ENCODE measurements at places on chromosomes 3 and 15.
A peak's percentile ranks its signal among the peaks of the same experiment; 100 is the strongest.

DNA sequence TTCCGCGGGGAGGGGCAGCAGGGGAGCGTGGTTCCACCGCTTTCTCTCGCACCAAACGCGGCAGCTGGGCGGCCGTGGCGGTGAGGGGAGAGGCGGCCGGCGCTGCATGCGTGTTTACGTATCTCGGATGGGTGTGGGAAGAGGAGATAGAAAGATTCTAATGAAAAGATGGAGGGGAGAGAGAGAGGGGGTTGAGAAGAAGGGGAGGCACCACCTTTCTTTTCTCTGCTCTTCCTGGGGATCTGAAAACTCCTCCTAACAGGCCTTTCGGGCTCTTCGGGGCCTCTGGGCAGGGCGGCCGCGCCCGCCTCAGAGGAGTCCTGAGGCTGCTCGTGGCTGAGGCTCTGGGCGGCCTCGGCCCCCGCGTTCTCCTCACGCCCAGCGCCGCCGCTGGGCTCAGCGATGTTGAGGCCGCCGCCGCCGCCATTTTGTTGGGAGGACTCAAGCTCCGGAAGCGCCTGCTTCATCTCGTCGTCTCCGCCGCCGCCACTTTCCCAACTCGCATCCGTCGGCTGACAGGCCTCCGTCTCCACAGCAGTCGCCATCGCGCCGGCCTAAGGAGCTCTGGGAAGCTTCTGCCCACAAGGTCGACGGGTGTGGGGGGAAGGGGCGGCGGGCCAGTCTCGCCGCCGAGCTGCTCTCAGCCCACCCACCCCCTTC, 473 bp downstream of the TASOR start:
- DNase-seq: peak; percentile 40

- DNase-seq: no peak
These were observed 68.1 kb downstream of the TRIM69 start for GRCh38 chr15:44804298-44805046.

DNA sequence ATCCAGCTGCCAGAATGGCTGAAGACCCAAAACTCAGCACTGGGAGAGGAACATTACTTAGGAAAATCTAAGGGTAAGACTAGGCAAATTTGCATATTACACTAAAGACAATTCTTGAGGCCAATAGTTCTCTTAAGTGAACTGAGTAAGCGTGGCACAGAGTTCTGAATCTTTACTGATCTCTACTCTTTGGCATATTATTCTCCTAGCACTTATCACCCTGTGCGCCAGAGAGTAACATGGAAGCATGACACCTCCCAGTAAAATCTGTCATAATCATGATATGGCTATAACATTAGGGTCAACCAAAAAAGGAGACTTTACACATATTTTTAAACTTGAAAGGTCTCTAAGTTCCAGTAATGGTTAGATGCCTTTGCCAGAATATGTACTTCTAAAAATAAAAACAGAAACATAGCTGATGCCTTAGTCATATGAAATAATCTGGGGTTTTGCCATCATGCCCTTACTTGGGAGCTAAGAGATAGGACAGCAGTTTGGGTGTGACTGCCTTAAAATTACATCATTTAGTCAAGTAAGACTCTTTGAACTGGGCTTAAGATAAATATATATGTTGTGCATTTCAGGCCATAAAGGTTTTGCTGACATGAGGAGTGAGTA, 290.5 kb downstream of the PLCL2 start:
- no peak for DNase-seq

GRCh38 chr3:185155678-185156077, 2.8 kb upstream of the C3orf70 start:
- DNase-seq: no peak

- DNase-seq: no peak
These were observed 601 bp downstream of the ACTL6A start for GRCh38 chr3:179563271-179563783.

- DNase-seq: no peak
These were observed 457.5 kb downstream of the EDEM1 start for GRCh38 chr3:5644773-5645670.

GRCh38 chr15:34594361-34594760, 10.9 kb upstream of the GOLGA8B start:
- no peak for DNase-seq

- DNase-seq: no peak
These were observed 24.9 kb downstream of the CDV3 start for GRCh38 chr3:133598405-133598804.

- no peak for DNase-seq
These were observed 171.8 kb downstream of the POTEB3 start for GRCh38 chr15:21268436-21268940.

- DNase-seq: no peak
These were observed 197.9 kb upstream of the NANOGP8 start for GRCh38 chr15:35282965-35283496.

DNA sequence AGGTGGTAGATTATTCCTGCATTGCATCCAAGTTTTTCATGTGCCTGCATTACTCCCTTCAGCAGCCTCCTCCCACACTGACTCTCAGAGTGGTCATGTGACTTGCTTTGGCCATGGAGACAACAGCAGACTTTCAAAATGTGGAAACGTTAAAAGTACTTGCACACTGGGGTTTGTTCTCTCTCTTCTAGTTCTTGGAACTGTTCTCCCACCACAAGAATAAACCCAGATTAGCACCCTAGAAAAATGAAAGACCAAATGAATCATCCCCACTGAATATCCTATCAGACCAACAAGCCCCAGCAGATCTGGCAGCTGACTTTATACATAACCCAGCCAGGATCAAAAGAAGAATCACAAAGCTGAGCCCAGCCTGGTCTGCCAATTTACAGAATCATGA, 398.5 kb downstream of the VPS13C start:
- no peak for DNase-seq

DNA sequence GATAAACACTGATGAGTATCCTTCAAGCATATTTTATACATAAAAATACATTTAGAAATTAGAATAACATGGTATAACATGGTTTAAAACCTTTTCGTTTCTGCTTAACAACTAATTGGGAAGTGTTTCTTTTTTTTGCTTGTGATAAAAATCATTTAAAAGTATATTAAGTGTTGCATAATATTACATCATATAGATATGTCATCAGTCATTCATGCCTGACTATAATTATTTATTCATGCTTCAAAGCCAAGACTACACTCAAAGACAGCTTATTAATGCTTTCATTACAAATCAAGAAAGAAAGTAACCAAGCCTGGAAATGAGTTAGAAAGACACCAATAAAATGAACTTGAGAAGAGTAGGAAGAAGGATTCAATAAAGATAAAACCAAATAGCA, 136.6 kb upstream of the TP63 start:
- no peak for DNase-seq

GRCh38 chr15:58551764-58552504, 120.1 kb downstream of the LIPC start:
- DNase-seq: no peak

DNA sequence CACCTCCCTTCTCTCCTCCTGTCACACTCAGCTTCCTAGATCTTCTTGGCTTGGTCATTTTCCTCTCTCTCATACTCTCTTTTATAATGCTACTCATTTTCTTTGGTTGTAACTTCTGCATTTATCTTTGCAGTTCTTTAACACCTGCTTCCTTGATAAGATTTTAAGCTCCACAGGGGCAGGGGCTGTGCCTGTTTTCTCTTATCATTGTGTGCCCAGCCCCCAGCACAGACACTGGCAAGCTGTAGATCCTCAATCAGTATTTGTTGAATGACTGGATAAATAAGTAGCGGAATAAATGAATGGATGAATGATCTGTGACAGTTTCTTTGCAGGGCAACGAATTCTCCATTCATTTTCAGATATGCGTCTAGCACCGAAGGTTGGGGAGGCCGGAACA, 64.3 kb upstream of the MEX3B start:
- no peak for DNase-seq

- no peak for DNase-seq
These were observed 38.8 kb upstream of the TIMP4 start for GRCh38 chr3:12197475-12197874.

GRCh38 chr15:80694611-80695098, 455 bp upstream of the ABHD17C start:
- no peak for DNase-seq

DNA sequence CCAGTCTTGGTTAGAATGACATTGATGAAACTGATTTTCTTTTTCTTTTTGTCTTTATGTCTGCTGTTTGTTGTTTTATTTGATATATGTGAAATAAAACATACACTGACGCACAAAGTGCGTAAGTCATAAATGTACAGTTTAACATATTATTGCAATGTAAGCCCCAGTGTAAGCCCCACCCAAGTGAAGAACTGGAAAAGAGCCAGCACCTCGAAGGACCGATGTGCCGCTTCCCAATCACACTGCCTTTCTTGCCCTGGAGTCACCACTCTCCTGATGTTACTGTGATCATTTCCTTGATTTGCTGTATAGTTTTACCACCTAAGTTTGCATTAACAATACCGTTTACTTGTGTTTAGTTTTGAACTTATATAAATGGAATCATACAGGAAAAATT, 128.4 kb upstream of the LPP start:
- no peak for DNase-seq

GRCh38 chr15:84653584-84653909, 536 bp downstream of the WDR73 start:
- no peak for DNase-seq

DNA sequence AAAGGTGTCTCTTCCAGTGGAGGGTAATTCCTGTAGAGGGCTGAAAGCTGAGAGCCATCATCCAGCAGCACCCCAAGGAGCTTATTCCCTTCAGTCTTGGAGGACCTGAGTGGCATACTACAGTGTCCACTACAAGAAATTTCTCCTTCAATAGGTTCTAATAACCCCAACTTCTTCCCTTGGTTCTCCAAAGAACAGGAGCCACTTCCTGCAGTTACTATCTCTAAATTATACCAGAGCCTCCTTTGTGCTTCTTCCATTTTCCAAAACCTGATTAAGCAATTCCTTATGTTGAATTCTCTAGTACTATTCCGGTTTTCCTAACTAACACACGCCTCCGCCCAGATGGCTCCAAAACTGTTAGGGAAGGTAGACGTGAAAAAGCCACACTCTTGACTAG, 50.4 kb downstream of the DCLK3 start:
- DNase-seq: no peak

DNA sequence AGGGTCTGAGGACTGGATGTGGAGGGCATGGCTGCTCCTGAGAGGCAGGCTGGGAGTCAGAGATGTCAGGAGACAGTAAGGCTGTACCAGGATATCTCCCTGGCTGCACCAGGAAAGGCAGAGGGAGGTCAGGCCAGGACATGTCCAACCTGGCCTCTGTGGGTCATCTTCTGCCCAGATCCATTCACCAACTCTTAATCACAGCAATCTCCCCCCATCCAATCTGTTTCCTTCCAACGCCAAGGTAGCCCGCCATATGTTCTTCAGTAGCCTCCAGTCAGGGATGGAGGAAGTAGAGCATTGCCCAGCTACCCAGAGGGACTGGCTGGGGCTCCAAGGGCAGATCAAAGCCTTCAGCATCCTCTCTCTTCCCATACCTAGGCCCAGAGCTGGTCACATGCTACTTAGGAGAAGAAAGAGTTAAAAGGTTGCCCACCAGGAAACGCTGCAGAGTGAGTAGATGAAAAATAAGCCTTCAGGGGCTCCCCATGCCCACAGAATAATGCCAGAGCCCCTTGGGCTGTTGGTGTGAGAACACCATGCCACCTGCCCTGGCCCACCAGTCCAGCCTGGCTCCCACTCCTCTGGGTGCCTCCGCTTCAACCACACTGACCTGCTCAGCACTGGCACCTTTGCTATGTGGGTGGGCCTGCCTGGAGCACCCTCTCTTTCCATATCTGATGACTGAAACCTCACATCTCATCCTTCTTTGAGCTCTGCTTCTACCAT, 176.8 kb downstream of the MEGF11 start:
- DNase-seq: no peak

DNA sequence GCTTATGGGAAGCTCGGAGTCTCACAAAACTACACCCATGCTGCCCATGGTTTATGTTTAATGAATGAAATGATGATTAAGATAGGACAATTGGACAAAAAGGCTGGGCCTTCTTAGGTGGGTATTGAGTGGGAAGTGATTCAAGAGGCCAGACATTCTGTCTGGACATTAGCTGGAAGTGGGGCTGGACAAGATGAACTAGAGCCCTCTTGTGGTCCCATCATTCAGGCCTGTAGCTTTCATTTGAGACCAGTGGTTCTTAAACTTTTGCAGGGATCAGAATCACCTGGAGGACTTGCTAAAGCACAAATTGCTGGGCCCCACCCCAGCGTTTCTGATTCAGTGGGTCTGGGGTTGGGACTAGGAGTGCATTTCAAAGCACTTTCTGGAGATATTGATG, 290.4 kb upstream of the CTDSPL start:
- no peak for DNase-seq

GRCh38 chr3:134685929-134686802, 35.3 kb upstream of the KY start:
- no peak for DNase-seq

- DNase-seq: no peak
These were observed 3.7 kb upstream of the RPP25 start for GRCh38 chr15:74960286-74960685.

DNA sequence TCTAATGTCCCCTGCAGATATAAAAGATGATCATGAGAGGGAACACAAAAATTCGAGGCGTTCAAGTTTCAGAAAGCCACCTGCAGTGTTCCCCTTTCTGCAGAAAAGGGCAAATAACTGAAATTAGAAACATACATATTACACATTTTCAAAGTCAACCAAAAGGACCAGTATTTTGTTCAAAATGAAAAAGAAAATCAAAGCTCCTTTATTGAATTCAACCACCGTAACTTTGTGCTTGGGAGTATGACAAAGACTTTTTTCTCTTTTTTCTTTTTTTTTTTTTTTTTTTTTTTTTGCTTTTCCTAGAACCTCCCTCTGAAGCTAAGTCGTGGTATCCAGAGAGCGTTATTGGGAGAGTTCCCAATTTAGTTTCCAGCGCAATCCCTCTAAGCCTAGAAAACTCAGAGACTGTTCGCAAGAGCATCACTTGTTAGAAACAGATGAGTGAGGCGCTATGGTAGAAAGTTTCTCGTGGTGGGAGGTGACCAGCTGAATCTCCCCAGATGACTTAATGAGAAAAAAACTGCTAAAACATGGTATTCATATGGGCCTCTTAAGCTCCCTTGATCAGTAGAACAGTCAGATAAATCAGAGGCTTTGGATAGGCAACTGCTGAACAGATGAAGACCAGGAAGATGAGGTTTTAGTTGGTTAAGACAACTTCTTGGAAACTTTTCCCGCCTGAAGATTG, 77.4 kb downstream of the MB21D2 start:
- DNase-seq: no peak

DNA sequence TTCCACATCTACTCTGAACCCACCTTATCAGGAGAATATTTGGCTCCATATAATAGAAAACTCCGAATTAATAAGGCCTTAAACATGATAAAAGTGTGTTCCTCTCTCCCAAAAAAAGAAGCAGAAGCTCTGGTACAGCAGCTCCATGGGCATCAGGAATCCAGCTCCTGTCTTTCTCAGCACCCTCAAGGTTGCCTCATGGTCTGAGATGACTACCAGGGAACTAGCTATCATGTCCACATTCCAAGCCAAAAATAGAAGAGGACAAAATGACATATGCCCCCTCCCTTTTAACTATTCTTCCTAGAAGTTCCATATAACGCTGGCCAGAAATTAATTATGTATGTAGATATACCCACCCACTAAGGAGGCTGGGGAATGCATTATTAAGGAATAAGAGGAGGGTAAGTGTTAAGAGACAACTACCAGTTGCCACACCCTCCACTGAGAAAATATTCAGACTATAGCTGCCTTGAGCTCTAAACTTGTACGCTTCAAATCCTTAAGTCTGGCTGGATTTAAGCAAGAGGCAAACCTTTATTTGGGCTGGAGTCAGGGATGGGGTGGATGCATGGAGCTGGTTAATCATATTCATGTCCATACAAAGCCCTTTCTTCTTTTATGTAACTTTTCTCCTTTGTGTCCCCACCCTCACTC, 35.8 kb upstream of the CTDSPL start:
- no peak for DNase-seq
